ENCODE measurements at places on chromosomes 5 and 9.
A peak's percentile ranks its signal among the peaks of the same experiment; 100 is the strongest.

- no peak for DNase-seq
These were observed 14.4 kb upstream of the TMOD1 start for GRCh38 chr9:97487107-97487506.

DNA sequence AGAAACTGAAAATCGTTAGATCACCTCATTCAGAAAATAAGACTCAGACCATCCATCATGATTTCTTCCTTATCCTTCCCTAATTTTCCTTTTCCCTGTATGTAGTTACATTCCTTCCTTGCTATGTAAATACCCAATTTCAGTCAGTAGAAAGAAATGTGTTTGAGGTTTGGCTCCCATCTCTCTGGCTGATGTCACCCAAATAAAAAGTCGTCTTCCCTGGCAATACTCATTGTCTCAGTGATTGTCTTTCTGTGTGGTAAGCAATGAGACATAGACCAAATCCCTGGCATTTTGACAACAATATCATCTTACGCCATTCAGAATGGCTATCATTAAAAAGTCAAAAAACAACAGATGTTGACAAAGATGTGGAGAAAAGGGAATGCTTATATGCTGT is 303.9 kb upstream of the EDIL3 start:
- DNase-seq, result no peak

- DNase-seq, result no peak
These were observed 16.2 kb downstream of the PRRC2B start for GRCh38 chr9:131410044-131410491.

DNA sequence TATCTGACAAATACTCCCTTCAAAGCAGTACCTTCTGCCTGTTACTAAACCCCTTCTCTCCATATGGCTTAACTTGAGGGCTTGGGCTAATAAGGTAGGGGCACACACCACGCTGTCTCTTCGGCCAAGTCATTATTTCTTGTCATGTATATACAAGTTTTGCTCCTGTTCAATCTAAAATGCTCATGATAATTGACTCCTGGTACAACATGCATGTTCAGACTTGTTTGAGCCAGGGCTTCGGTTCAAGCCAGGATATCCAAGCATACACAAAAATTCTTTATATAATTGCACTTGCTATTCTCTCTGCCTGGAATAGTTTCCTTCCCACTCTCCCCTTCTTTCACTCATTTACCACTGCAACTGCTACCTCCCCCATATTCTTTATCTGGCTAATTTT is 756.0 kb upstream of the C9orf72 start:
- DNase-seq, result no peak

DNA sequence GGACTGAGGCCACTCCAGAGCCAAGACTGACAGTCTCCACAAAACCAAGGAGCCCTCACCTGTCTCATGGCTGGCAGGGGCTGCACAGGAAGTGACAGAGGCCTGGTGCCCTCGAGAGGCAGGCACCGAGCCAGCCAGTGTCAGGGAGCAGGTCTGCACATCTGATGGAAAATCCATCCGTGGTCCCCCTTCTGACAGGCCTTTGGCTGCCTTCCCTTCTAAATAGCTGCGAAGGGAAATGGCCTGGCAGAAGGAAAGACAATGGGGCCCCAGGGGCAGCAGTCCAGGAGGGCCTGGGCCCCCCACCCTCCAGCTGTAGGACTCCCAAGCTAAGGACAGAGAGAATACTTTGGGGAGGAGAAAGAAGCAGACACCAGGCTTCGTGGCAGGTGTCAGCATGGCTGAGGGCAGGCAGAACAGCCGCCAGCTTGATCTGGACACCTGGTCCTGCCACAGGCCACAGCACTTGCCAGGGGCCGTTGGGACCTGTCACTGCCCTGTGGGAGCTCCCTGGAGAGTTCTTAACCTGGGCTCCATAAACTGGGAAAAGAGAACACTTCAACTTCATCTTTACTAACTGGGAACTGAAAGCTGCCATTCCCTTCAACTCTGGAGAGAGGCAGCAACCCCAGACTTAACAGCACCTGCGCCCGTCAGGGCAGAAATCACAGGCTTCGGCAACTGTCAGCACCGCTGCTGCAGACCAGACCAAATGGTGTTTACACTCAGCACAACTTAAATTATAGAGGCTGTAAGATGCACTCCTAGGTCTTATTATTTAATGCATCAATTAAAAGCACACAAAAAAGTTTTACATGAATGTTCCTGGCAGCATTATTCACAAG is 22.0 kb downstream of the ADAMTS2 start:
- DNase-seq, result no peak

DNA sequence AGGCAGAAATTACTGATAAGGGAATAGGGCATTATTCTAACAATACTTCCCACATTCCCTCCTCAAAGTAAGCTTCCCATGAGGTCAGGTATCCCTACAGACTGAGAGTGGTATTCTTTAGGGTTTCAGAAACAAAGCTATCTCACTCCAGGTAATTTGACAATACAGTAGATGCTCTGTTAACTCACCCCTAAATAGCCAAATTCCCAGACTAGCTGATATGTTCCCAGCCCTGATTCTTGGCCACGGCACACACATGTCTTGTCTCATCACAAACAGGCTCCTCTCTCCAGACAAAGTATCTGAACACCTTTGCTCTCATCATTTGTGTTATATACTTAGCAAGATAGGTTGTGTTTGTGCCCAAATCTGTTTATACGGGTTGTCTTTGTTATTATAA is 139.9 kb downstream of the ZNF608 start:
- DNase-seq, result no peak

GRCh38 chr5:38938973-38939372 is 93.2 kb downstream of the OSMR start:
- DNase-seq, result no peak

DNA sequence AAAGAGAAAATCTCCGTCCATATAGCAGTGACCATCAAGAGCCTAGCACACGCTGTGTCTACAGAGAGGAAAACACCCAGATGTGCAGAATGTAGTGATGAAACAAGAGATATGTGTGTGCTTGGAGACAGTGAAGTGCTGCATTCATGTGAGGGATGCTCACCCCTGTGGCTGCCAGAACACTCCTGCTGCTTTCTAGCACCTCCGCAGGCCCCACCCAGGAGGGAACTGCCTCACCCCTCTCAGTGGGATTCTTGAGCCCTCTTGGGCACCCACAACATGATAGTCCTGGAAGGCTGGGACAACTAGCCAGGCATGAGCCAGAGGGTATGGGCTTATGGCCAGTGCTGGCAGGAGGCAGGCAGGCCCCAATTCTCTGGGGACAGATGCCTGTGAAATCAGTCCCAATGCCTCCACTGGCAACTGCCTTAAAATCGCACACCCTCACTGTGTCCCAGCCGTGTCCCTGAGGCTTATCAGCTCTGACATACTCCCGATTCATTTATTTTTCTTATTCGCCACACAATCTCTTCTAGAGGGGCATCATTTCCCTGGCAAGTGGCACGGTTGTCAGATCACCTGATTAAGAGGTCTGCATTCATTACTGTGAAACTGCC is 73.2 kb upstream of the FSTL4 start:
- no peak for DNase-seq

DNA sequence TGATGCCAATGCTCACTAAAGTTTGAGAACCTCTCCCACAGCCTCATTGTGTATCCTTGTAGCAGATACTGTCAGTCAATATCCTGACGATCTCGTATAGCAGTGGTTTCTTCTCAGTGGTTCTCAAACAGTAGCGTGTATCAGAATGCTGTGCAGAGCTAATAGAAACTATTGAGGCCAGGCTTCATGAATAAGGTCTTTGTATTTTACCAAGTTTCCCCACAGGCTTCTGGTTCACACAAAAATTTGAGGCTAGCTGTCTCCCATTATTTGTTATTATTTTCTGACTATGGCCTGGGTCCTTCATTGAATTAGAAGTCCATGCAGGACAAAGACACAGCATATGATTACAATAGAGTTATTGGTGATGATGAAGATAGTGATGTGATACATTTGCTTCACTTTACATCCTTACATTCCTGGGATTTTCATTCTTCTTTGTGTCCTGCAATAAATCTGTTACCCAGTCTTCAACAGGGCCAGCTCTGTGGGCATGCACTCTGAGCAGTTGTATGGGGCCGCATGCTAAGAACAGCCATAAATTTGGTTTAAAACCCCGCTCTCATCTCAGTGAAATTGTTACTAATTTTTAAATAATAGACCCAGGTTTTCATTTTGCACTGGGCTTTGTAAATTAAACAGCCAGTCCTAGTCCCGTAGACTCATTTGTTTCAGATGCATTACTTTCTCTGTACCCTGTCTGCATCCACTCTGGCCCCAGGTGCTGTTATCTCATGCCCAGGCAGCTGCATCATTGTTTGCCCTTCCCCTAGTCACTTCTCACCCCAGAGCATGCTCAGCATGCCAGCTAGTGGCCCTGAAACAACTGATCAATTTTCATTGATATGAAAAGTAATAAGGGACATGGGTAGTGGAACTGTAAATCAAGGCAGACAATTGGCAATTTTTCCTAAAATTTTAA is 199.9 kb upstream of the PIK3R1 start:
- DNase-seq, result no peak

DNA sequence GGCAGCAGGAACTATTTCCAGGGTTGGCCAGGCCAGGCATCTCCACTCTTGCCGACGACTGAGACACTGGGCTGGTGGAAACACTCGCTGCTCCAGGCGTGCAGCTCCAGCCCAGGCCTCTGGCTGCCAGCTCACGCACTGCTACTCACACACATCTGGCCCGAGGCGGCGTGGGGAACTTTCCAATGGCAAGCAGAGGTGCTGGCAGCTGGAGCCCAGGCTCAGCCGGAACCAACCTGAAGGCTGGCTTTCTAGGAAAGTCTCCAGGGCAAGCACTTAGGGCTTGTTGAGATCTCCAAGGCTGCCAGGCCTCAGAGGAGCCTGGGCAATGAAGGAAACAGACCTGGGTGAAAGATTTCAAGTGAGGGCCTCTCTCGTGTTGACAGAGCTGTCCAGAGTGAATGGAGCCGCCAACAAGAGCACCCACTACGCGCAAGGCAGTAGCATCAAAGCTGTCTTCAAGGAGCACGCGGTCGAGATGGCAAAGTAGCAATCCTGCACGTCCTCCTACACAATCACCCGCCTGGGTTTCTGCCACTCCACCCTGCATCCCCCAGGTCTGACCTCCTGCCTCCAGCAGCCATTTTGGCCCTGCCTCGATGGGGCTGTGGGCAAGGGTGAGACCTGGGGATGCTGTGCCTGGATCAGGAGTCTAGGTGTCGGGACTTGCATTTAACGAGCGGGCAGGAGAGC is 14.4 kb downstream of the SH3PXD2B start:
- DNase-seq, result no peak

GRCh38 chr9:122875523-122875922 is 29.6 kb downstream of the RC3H2 start:
- DNase-seq, result no peak

GRCh38 chr9:121350993-121351561 is 19.0 kb downstream of the STOM start:
- no peak for DNase-seq

DNA sequence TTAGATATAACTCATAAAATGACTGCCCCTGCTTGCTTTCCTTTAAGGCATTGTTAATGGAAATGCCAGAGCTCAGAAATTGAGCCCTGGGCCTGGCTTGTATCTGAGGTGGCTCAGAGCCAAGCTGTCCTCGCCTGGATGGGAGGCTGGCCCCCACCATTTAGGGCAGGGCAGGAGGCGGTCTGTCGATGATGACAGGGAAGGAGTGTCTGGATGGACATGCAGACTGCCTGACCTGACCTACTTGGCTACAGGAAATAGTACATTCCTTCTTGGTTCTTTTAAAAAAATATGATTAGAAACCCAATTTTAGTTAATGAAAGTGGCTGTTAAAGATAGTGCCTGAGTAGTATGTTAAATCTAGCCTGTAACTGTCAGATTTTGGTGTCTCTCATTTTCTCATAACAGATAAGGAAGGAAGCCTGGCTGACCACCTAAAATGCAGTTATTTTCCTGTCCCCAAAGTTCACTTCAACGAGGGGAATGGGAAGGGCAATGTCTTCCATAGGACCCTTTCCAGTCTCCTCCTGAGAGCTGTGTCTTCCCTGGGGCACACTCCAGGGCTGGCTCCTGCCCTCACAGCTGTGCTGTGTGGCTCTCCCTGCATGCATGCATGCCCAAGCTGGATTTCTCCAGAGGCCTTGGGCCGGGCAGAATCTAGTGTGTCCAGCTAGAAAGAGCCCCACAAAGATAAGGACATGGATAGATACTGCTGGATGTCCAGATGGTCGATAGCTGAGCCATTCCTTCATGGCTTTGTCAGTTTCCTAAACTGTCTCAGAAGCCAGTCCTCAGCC is 42.3 kb downstream of the MACROH2A1 start:
- no peak for DNase-seq

- DNase-seq, result no peak
These were observed 50.4 kb upstream of the ALDH1B1 start for GRCh38 chr9:38342096-38342495.

DNA sequence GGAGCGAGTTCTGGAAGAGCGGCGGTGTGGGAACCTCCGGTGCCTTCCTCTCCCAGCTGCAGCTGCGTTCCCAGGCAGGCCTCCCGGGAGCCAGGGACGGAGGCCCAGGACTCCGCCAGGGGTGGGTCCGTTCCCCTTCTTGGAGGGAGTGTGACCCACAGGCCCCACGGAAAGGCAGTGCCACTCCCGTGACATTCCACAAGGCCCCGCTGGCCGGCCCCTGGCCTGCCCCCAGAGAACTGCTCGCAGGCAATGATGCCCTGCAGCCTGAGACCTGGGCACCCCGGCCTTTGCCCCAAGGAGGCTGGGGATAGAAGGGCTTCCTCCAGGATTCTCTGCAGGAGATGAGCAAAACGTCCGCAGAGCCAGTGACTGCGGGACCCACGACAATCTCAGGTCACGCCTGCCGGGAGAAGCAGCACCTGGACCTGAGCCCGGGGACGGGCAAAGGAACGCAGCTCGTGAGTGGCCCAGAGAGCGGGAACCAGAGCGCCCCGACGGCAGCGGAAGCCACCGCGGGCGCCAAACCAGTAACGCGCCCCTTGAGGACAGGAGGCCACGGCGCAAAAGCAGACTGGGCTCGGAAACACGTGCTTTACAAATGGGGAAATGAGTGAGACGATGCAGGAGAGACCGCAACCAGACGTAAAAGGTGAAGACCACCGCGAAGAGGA is 9.3 kb downstream of the OBP2B start:
- peak; percentile 23 for DNase-seq

DNA sequence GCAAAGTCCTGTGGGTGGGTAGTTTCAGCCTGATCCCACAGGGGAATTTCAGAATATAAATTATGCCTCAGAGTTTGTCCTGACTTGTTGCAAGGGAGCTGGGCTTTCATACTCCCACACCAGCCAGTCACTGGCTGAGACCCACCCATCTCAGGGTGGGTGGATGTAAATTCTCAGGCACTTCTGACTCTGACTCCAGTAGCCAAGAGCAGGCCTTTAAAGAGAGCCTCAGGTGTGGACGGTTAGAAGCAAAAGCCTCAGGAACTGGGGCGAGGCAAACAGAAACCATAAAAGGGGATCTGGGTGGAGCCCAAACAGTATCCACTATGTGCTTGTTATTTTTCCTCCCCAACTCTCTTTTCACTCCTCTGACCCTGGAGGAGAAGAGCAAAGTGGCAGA is 28.6 kb upstream of the FBXW11 start:
- DNase-seq, result no peak

DNA sequence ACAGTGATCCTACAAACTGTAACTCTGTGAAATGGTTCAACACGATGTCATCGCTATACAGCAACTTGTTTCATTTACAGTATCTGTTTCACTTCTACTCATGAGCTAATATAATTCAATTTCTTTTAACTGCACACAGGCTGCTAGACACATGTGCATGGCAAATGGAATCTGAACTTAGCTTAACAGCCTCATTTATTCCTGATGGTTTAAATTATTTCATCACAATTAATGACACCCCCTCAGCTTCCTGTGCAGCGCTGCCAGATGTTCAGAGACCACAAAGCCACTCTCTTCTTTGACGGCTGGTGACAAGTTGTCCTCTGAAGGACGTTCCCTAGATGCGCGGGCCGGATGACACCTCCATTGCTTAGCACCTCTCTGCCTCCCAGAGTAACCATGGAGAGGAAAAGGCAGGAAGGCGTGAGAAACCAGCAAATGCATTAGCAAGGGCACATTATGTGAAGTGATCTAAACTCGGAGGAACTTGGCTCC is 191.1 kb downstream of the BNC2 start:
- no peak for DNase-seq
